ENCODE measurements at places on chromosomes 6 and 20. TPM values are rescaled to one million over a fixed set of nuclear protein-coding genes. Genes with fewer than 3 reads are reported as not detected.

MEP1A gene
- not detected for total RNA-seq

FAM210B gene
- total RNA-seq, result 71.9 TPM

FAM217A gene
- total RNA-seq, result not detected

WFDC12 gene
- not detected for total RNA-seq

SEL1L2 gene
- not detected for total RNA-seq

TNFRSF6B gene
- 6.7 TPM for total RNA-seq

EFCAB8 gene
- under 0.01 TPM for total RNA-seq

PBOV1 gene
- total RNA-seq, result not detected

ENPP4 gene
- 3.6 TPM for total RNA-seq

CTNNBL1 gene
- 28.5 TPM for total RNA-seq

ERVFRD-1 gene
- total RNA-seq, result not detected

Data from fibroblast of lung (primary cell).